ENCODE measurements at places on chromosomes 7 and 10.

DNA sequence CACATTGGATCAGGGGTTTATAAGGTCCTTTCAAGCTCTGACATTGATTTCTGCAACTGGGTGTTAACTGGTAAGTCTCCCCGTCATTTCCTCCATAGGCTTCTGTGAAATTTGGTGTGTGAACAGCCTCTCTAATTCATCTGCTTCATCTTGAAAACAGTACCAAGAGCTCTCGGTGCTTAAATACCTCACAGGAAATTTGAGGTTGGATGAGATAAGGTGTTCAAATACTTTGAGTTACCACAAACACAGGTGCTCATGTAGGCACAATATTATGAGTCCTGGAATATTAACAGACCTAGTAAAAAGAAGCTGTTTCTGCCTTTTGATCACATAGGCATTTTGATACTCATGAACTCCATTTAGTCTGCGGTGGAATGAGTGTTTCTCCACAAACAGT lies 85.2 kb downstream of the RTKN2 start:
- no peak for DNase-seq

DNA sequence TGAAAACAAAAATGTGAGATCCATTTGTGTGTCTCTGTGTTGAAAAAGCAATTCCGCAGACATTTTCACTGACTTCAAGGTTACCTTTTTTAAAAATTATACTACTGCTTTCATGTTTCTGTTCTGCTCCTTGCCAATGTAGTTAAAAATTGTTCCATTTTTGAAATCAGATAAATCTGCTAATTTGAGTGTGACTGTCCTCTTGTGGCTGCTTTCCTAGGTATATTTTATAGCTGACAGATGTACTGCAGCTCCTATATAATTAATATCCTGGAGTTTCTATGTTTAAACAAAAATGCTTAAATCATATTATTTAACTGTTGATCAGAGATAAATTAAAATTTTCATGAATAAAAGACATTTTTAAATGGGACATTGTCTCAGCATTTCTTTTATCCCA lies 177.6 kb upstream of the LRRTM3 start:
- DNase-seq = no peak

- no peak for DNase-seq
Measured at GRCh38 chr10:45581582-45582385, 90.8 kb downstream of the ZFAND4 start.

DNA sequence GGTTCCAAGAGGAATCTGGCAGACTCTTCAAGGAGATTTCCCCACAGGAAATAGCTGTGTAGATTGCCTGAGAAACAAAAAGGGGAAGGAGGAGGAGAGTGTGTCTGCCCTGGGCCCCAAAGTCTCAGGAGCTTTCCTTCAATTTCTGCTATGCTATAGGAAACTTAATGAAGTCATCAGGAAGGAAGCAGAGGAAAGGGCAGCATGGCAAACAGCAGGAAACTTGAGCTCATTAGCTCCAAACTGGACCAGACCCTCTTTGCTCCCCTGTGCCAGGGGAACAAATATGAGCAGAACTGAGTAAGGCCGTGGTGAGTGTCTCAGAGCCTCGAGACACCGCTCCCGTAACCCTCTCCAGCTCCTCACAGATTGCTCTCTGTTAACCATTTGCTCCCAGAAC lies 4.8 kb upstream of the KCNIP2 start:
- no peak for DNase-seq

DNA sequence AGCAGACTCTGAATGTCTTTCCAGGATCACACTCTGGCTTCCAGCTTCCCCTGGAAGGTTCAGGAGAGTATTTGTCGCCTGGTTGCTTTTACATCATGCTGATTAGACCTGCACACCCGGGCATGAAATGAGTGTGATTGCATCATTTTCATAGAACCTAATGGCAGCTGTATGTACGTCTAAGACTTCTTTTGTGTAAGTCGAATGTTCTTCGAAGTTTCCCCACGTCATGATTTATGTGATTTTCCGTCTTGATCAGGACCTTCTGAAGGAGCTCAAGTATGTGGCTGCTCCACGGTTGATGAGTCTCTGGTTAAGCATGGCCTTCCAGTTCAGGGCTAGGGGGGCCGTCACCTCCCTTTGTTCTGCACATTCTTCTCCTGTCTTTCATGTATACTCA lies 4.5 kb downstream of the EIF4H start:
- DNase-seq = no peak

DNA sequence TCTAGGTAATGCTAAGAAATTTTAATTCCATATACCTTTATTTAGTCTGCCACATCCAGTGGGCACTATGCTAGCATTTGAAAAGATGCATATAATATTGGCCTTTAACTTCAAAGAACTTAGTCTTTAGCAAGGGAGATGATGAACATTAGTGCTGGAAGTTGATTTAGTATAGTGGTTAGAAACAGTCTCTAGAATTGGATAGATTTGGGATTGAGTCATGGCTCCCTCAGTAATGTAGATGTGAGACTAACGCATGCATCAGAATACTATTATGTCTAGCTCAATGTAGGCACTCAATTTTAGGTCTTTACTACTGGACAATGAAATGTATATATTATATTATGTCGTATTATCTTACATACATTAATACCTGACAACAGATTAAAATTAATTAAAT lies 5.8 kb downstream of the DKK1 start:
- DNase-seq = no peak

- no peak for DNase-seq
Measured at GRCh38 chr10:28878236-28878970, 201.1 kb downstream of the BAMBI start.

DNA sequence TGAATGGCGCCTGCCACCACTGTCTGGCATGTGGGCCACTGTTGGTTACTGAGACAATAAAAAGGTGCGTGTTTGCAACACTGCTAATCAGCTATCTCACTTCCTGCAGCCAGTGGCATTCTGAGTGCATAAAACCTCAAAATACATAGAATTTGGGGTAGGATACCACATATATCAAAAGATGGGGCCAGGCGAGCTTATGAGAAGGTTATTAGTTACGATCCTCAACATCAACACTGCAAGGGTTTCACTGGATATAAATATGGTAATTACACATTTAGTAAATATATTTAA lies 200.2 kb downstream of the WDR37 start:
- no peak for DNase-seq

DNA sequence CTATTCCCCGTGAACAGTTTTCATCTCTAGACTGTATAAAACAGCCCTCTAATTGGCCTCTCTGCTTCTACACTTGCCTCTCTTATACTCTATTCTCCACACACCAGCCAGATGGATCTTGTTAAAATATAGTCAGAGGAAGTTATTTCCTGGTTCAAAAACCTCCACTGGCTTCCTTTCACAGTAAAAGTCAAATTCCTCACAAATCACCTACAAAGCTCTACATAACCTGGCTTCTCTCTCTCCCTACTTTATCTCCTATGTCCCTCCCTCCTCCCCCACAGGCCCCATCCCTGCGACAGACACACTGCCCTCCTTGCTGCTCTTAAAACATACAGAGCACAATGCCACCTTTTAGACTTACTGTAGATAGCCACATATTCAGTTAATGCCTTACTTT lies 60.1 kb downstream of the TPK1 start:
- no peak for DNase-seq

DNA sequence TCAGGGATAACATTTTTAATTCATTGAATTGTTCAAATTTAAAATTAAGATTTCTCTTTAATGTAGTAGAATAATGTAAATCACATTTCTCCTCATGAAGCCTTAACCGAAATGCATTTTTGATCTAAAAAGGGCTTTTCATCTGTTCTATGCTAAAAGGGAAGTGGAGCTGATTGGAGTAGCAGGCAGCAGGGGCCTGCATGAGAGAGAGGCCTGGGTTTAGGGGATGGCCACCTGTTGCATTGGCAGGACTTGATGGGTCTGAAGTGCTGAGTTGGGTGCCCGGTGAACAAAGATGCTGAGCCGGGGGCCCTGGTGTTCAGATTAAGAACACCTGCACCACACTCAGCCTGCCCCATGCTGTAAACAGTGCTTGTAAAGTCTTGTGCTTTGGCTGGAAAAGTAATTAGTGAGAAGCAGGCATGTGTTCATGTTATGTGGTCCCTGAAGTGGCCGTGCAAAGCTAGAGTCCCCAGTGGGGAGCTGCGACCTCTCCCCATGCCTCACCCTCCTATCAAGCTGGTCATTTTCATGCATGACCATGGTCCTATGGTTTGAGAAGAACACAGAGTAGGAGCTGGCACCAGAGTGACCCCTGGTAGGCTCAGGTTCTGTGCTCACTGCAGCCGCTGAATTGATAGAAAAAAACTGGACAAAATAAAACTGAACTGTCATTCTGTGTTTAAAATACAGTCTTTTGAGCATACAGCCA lies 124.3 kb downstream of the ADCY1 start:
- DNase-seq = no peak

- no peak for DNase-seq
Measured at GRCh38 chr10:69327463-69328379, 49.4 kb downstream of the HK1 start.

- DNase-seq = no peak
Measured at GRCh38 chr10:30028738-30029030, 30.7 kb downstream of the JCAD start.

GRCh38 chr7:16129431-16130110 lies 291.8 kb downstream of the CRPPA start:
- DNase-seq = no peak

DNA sequence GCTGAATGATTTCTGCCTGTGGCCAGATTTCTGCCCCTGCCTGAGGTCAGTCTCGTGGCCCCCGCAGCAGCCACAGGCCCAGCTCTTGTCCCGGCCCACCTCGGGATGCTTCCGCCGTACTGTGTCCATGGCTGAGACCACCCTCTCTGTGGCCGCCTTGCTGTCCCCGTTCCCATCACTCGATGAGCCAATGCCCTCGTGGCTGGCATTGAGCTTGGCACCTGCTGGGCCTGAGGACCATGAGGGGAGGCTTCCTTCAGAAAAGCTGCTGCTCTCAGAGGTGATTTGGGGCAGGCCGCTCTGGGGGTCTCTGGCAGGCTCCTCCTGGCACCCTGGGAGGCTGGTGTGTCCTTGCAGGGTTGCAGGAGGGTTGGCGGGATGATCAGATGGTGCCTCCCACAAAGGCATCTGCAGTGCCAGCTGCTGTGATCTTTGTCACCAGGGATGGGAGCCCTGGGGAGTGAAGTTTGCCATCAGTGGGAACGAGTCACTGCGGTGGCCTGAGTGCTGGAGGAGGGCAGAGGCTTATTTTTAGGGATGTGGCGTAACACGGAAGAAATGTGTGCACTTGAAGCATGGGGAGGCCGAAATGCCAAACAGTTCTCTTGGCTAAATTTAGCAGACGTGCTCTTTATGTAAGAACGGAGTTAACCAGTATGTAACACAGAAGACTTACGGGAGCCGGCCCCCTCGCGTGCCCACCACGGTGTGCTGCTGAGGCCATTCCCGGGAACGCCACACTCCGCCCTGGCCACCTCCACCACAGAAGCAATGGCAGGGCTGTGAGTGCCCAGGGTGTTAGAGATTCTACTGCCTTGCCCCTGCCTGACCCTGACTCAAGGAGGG lies 47.7 kb downstream of the VIPR2 start:
- DNase-seq = no peak

DNA sequence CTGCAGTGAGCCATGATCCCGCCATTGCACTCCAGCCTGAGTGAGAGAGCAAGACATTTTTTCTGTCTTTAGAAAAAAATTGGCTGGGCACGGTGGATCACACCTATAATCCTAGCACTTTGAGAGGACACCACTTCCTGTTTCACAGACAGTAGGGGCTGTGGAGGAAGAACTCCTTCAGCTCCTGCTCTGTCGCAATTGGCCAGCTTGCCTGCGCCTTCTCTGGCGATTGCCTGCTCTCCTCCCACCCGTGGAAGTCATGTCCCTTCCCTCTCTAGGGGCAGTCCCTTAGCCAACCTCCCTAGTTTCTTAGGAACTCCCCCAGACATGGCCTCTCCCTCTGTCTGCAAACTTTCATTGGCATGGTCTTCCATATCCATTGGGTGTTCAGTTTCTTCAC lies 8.7 kb downstream of the PDSS1 start:
- no peak for DNase-seq

GRCh38 chr10:8352171-8353075 lies 297.9 kb downstream of the GATA3 start:
- no peak for DNase-seq

DNA sequence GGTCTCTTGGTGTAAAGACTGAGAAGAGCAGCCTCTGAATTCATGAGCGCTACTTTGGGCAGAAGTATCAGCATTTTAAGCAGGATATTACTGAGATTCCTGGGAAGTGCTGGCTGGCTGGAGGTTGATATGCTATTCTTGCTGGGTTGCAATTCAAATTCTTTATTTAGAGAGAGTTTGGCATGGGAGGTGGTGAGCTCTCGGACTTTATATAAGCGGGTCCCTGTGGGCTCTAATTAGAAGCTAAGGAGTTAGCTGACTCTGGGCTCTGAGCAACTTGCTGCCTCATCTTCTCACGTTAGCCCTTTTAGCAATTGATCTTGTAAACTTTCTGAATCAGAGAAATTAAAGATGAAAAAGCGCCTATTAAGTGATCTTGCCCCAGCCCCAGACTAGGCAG lies 430.9 kb downstream of the SORCS3 start:
- no peak for DNase-seq

Measured in stimulated activated CD8-positive, alpha-beta memory T cell treated with anti-CD3 and anti-CD28 coated beads, Interleukin-7, amount 100 ng/mL, for 1 hour (primary cell).